ENCODE measurements at places on chromosomes 3 and 15.

DNA sequence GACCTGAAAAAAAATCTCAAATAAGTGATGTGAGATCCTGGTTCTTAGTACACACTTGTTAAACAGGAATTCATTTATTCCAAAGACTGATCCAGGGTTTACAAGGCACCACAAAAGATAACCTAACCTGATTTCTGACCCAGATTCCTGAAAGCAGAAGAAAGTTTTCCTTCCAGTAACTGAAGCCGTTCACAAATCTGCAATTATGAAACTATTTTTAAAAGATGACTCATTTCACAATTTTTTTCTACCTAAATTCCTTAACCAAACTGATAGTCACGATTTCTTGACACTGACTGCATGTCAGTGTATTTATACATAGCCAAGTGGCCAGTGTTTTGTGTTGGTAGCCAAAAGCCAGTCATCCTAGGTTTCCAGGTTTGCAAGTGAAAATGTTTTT, 17.1 kb downstream of the SLC9A9 start:
- DNase-seq, result no peak

DNA sequence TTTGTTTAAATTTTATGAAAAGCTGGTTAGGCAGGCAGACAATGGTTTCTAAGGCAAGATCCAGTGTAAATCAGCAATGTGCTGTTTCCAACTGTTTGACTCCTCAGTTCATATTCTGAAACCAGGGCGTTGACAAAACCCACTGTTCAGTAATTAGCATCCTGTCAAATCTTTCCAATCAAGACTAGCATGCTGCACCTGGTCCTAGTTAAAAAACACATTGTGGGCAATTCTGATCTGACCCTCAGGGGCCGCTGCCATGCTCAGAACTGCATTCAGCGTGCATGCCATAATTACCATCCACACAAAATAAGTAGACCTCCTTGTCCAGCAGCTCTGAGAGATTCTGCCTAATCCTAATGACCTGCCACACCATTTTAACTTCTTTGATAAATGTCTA, 20.9 kb upstream of the RBP1 start:
- no peak for DNase-seq

DNA sequence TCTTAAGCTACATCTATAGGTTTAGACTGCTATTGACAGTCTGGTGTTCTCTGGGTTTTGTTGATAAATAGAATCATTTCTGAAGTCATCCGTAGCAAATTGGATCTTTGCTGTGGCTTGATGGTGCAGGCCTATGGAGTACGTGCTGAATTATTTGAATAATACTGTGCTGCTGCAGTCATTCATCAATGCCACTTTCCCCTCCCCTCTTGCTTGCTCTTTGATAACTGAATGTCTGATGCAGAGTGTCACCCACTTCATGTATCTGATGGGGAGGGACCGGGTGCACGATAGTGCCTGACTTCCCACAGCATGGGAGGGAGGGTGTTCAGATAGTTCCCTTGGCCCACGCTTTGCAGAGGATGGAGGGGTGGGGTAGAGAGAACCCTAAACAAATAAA, 179.9 kb downstream of the AGBL1 start:
- no peak for DNase-seq

GRCh38 chr3:99808163-99808794, 9.4 kb upstream of the CMSS1 start:
- peak; percentile 8 for DNase-seq

DNA sequence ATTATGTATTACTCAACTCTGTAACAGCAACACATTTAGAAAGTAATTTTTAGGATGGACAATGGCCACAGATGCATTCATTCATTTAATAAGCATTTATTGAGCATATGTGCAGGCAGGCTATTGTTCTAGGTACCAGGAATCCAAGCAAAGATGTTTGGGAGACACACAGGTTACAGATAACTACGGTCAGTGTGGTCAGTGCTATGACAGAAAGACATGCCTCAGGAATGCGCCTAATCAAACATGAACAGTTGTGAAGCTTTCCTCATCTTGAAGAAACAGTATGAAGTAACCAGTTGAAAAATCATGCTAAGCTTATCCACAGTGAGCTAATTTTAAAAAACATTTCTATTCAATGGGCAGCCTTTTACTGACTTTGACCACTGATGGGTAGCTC, 155.4 kb upstream of the CCDC54 start:
- DNase-seq, result no peak

GRCh38 chr3:119741657-119742590, 39.1 kb downstream of the CFAP91 start:
- no peak for DNase-seq

DNA sequence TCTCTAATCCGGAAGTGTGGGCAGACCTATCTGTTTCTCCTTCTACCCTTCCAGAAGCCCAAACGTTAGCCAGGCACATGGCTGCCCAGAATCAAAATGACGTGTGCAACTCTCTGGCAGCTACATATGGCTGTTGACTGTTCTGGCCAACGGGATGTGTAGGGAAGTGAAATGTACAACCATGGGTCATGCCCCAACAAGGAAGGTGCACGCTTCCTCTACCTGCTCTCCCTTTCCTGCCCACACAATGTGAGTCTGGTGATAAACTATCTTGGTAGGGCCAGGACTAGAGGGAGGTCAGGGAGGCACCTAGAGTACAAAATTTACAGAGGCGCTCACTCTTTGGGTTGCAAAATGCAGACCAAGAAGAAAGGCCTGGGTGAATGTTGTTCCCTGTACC, 495.9 kb upstream of the PROK2 start:
- no peak for DNase-seq

- no peak for DNase-seq
Observed at GRCh38 chr15:52037889-52038505, 19.0 kb downstream of the MAPK6 start.

GRCh38 chr15:72197041-72197459, 537 bp downstream of the GRAMD2A start:
- DNase-seq, result no peak

DNA sequence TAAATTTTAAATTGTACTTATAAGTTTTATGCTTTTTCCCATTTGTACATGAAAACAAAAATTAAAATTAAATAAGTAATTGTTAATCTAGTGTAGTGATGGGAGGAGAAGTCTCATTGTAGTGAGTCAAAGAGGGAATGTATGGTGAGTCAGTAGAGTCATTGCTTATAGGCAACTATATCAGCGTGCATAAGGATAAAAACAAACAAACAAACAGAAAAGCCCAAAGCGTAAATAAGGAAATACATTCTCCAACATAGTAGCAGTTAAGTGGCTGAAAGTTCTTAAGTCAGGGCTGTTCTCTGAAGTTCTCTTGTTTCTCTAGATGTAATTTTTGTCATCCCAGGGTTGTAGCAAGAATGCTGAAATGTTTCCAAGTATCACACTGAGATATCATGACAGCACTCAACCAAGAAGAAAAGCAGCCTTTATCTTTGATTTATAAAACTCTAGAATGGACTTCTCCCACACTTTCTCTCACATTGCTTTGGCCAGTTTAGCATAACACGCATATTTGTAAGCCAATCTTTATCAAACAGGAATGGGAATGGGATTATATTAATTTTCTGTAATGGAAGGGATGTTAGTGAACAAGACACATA, 184.1 kb upstream of the TP63 start:
- DNase-seq, result no peak

- no peak for DNase-seq
Observed at GRCh38 chr3:38579141-38579540, 70.3 kb downstream of the SCN5A start.

- no peak for DNase-seq
Observed at GRCh38 chr3:60282866-60283265, 968.4 kb downstream of the FHIT start.

- DNase-seq, result no peak
Observed at GRCh38 chr15:100788418-100789105, 91.1 kb upstream of the ALDH1A3 start.

GRCh38 chr15:31131853-31132375, 30.4 kb upstream of the TRPM1 start:
- no peak for DNase-seq

GRCh38 chr15:69782809-69783208, 314.9 kb downstream of the TLE3 start:
- no peak for DNase-seq

DNA sequence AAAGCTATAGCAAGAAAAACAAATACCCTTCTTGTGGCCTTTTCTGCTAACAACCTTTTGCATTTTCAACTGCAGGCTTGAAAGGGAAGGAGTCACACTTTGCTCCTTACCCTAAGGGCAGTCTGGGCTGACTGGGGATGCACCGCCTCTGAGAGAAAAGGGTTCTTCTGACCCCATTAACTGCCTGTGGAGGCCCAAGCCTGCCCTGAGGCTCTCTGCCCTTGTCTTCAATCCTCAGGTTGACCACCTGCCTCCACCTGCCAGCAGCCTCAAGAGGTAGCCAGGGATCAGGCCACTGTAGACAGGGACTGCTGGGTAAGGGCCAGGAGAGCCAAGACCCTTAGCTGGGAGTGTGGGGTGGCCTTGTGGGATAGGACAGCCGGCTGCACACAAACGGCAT, 93.8 kb downstream of the SQOR start:
- DNase-seq, result no peak

DNA sequence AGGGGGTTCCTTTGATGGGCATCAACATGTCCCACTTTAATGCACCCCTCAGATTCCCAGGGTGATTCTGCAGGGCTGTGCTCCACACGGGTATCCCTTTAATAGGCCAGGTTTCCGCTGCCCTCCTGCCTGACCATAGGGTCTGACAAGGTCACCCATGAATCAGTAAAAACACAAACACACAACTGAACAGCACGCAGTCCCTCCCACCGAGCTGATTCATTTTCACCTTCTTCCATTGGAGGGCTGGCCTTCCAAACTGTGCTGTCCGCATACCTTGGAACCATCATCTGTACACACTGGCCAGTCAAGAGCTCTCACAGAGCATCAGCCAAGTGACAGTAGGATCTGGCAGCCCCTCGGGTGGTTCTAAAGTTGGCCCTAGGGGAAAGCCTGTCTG, 93.7 kb downstream of the FBLN2 start:
- DNase-seq, result no peak

- peak; percentile 40 for DNase-seq
Observed at GRCh38 chr3:189324538-189325138, 152.9 kb downstream of the TPRG1 start.

DNA sequence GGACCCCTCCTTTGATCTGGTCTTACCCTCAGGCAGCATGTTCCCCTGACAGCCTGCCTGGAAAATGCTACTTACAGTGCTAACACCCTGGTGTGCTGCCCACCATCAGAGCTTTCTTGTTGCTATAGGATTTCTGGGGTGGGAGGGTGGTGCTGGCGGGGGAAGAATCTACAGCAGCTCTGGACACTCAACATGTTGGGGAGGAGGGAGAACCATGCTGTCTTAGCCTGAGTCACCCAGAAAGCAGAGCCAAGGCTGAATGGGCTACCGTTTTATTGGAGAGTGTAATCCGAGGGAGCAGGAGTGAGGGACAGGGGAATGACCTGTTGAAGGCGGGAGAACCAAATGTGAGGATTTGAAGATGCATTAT, 45.6 kb downstream of the MFSD1 start:
- no peak for DNase-seq

DNA sequence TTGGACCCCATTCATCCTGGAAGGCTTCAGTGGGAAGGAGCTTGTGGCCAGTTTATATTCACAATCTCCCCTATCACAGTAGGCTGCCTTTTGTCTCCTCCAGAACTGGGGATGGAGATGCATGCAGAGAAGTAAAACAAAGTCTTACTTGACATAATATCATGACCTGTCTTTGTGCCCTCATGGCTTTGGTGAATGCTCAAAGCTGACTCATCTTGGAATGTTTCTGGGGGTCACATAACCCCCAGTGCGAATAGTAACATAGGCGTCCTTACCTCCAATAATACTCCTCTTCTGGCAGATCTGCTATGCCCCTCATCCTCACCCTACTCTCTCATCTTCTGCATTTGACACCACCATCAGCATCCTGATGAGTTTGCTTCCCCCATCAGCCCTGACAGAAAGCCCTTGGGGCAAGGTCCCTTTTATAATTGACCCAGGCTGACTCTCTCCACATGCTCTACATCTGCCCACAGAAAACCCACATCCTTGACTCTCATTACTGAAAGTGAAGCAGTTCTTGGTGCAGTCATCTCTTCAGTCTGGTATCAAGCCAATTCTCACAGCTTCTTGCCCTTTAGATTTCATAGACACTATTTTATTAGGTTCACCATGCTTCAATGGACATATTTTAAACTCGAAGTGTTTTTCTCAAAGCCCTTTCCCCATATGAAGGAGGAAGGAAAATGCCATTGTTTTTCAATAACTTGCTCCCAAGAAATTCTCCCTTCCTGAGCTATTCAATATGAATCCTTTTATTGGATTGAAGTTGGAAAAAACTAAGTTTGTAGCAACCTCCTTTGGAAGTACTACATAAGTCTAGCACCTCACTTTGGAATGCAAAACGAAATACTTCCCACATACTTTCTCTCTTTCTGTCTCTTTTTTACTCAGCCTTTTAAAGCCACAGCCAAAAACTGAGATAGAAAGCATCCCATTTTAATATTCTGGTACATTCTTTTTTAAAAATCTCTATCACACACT, 36.6 kb downstream of the OSTN start:
- DNase-seq, result no peak

DNA sequence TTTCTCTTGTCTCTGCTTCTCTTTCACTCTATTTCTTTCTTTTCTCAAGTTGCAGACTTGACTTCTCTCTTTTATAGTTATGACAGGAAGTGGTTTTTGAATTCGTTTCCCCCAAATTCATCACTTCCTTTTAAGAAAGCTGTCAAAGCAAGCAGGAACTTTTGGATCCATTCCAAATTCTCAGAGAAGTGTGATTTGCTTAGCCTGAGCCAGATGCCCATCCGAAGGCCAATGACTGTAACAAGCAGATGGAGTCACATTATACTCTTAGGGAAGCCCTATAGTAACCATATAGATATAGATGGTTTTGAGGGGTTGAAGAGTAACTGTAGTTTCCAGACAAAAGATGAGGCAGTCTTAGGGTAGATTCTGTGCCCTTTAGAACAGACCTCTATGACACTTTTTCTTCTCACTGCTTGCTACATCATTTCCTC, 592.0 kb upstream of the KCNMB2 start:
- DNase-seq, result no peak

GRCh38 chr3:94225148-94225865, 162.4 kb downstream of the NSUN3 start:
- DNase-seq, result no peak

GRCh38 chr3:57974796-57975388, 33.3 kb upstream of the FLNB start:
- no peak for DNase-seq

DNA sequence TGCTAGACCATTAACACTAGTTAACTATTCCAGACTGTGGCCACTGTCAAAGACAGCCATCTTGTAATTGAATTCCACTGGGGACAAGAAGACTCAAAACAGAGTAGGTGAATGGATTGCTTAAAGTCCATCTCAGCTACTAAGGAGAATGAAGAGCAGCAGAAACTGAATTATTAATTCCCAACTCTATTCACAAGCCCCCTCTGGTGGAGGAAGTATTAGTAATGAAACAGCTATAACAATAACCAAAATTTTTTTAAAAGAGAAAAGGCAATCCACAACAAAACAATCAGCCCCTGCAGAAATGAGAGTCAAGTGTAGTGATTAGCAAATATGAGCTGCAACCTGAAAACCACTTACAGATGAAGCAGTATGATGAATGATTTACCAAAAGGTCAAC, 302.8 kb downstream of the FHIT start:
- DNase-seq, result no peak

GRCh38 chr15:70480196-70480856, 283.0 kb downstream of the UACA start:
- peak; percentile 33 for DNase-seq

Measured in stimulated activated CD8-positive, alpha-beta memory T cell treated with anti-CD3 and anti-CD28 coated beads, Interleukin-2, amount 100 ng/mL, for 1 hour (primary cell).